Stimulated activated CD4-positive, alpha-beta T cell treated with anti-CD3 and anti-CD28 coated beads, Interleukin-1b, Interleukin-23, amount 100 ng/mL, for 48 hours (primary cell): ENCODE measurements at places on chromosomes 11 and 22.

- DNase-seq, result no peak
Observed at GRCh38 chr22:46956498-46957215, 194.2 kb downstream of the TBC1D22A start.

DNA sequence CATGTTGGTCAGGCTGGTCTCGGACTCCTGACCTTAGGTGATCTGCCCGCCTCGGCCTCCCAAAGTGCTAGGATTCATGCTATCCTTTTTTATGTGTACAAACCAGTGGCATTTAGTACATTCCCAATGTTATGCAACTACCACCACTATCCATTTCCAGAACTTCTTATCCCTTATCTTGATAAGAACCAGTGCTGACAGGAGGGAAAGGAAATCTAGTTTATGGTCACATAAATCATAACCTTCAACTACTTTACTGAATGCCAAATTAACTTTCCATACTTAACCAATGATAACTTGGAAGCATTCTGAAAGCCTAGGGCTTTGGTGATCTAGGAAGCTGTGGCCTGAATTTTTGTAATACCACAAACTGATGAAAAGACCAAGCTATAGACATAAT is 170.4 kb downstream of the SWAP70 start:
- DNase-seq, result no peak

GRCh38 chr11:65454696-65455456 is 32.3 kb downstream of the NEAT1 start:
- peak; percentile 85 for DNase-seq

GRCh38 chr22:40241200-40241763 is 63.6 kb downstream of the TNRC6B start:
- peak; percentile 22 for DNase-seq

DNA sequence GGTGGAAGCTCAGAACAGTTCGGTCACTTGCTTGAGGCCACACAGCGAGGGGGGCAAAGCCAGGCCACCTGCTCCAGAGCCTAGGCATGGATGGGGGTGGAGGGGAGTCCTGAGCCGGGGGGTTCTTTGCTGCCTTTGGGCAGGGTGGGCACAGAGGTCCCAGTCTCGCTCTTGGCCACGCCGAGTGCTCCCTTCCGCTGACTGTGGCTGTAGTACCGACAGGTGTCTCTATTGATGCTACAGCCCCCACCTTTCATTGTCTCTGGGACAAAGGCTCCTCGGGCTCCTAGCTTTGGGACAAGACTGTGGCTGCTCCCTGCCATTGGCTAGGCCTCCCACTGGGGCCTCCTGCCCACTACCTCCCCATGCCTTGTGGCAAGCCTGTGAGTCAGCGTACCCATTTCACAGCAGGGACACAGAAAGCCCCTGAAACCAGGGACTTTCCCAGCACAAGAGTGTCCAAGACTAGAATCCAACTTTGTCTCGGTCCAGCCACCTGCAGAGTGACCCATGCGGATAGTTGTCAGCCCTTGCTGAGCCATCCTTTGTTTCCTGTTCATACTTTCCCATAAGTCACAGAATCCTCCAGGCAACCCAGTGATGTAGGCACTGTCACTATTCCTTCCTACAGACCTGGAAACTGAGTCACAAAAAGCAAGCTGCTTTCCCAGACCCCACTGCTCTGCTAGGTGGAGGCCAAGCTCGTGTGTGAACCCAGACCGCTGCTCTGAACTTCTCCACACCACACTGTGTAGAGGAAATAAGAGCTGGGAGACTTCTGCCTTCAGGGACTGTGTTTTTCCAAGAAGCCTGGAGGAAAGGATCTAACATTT is 17.2 kb downstream of the MYEOV start:
- DNase-seq, result peak; percentile 24

DNA sequence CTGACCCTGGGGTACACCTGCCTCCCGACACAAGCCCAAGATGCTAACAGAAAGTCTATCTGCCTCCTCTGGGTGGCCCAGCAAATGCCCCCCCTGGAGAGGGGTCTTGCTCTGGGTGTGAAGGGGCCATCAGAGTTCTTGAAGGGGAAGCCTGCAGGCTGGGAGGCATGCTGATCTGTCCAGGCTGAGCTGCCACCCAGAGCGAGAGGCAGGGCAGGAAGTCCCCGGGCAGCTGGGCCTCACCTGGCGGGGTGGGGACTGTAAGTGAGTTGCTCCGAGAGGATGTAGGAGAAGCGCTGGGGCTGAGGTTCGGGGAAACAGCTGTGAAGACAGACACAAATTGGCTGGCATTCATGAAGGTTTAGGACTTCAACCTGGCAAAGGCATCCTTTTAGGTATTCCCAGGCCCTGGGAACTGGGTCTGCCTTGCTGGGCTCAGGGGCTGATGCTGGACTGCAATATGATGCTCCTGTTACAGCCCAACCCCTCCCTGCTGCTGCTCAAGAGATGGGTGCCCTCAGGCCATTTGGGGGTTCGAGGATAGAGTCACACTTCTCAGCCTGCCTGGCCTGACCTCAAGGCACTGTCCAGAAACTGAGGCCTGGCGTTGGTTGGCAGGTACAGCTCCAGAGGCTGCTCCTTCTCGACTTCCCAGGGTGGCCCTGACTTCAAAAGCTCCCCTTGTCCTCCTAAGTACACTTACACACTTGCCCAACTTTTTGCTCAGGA is 60.2 kb upstream of the LYVE1 start:
- DNase-seq, result no peak

- DNase-seq, result no peak
Observed at GRCh38 chr11:68052137-68052873, 13.5 kb downstream of the TCIRG1 start.

DNA sequence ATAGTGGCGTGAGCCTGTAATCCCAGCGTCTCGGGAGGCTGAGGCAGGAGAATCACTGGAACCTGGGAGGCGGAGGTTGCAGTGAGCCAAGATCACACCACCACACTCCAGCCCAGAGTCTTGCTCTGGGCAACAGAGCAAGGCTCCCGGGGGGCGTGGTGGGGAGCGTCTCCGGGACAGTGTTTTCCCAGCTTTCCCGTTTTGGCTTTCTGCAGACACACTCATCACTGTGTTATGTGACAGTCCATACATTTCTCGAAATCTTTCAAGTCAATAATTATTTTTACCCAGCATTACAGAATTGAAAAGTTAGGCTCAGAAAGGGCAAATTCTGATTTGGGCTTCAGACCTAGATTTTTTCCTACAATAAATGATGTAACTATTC is 31.7 kb downstream of the NEAT1 start:
- no peak for DNase-seq

GRCh38 chr11:95058621-95059020 is 8.1 kb upstream of the SRSF8 start:
- DNase-seq, result no peak

DNA sequence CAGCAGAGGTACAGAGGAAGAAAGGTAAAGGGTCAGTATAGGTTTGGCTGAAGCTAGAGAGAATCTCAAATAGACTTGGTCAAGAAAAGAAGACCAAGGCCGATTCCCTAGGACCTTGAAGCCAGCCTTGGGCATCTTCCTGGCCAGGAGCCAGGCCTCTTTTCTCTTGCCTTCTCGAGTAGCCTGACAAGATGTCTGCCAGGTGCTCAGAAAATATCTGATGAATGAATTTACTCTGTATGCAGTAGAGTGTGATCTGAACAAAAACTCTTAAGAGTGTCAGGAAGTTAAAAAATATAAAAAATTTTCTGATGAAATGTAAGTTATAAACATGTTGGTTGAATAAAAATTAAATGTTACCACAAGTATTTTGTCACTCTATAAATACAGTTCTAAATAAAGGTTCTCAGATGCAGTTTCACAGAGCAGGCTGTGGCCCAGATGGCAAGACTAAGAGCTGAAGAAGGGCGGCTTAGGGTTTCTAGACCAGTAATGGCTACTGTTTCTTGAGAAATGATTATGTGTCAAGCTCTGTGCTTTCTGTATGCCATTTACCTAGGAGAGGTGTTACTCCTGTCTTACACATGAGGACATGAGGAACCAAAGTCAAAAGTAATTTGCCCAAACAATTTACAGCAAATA is 98.1 kb downstream of the ATXN10 start:
- DNase-seq, result no peak

DNA sequence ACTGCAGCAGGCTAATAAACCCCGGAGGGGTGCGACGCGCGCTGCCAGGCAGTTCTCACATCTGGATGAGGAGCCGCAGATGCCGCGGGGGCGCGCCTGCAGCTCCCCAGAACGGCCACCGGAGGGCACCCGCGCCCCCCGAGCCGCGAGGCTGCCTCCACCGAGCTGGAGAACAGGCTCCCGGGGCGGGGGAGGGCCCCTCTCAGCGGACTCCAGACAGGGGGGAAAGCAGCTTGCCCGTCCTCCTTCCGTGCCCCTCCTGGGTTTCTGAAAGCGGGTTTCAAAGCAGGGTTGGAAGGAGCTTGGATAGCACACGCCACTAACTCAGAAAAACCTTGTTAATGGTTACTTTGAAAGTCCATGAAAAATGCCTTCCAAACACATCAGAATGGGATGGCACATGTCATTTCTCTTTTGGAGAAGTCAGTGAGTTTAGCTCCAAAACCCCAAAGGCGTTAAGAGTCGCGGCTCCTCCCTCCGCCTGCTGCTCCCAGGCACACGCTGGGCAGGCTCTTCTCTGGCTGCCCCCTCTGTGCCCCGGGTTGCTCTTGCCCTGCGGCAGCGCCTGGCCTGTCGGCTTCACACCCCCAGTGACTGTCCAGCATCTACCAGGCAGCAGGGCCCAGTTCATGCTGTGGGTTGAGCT is 317.8 kb downstream of the NTM start:
- DNase-seq, result peak; percentile 25

GRCh38 chr22:27435844-27436576 is 365.5 kb downstream of the MN1 start:
- DNase-seq, result no peak

GRCh38 chr11:128725630-128726319 is 31.9 kb downstream of the FLI1 start:
- peak; percentile 53 for DNase-seq

- DNase-seq, result no peak
Observed at GRCh38 chr11:94814272-94814976, 46.3 kb downstream of the AMOTL1 start.

DNA sequence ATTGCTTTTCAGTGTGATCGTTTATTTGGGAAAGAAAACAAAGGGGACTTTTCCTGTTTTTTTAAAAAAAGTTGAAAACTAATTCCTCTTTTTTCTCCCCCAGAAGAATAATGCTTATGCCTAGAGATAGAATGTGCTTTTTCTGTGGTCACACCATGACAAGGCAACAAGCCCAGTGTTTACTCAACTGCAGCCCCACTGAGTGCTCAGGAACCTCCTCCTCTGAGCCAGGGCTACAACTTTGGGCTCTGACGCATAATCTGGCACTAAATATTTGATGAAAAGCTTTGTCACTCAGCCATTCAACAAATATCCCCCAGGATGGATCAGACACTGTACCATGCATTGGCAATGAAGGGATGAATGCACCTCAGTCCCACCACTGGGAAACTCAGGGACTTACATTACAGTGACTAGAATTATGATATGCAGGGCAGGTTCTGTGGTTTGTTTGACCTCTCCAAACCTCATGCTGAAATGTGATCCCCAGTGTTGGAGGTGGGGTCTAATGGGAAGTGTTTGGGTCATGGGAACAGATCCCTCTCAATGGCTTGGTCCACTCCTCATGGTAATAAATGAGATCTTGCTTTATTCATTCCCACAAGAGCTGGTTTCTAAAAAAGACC is 155.9 kb downstream of the CCDC34 start:
- no peak for DNase-seq

- peak; percentile 29 for DNase-seq
Observed at GRCh38 chr22:22463855-22464540, 44.5 kb downstream of the ZNF280B start.

- peak; percentile 55 for DNase-seq
Observed at GRCh38 chr22:41382098-41382578, 396 bp downstream of the TEF start.

DNA sequence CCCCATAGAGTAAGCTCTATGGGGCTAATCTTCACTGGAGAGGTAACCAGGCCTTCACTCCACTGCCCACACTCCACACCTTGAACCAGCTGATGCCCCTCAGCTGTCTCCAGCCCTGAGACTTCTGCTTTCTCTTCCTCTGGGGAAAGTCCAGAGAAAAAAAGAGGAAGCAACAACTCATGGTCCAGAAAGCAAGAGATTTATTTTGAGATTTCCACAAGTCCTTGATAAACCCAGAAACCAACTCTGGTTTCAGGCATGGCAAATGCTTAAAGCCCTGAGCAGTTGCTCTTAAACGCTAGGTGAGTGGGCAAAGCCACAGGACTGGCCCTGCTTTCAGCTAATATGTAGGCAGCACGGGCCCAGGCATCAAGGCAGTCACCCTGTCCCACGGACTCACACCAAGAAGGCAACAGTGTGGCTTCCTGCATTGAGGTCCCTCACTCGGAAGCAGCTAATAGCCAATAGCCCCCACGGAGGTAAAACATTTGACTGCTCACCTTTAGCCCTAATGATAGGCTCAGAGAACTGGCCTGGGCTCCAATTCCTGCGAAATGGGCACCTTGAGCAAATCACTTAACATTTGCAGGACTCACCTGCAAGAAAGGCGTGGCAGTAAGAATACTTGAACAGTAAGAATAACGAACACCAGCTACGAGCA is 4.3 kb downstream of the CYB561A3 start:
- DNase-seq, result no peak

- no peak for DNase-seq
Observed at GRCh38 chr11:30991802-30992512, 377.6 kb downstream of the DCDC1 start.

DNA sequence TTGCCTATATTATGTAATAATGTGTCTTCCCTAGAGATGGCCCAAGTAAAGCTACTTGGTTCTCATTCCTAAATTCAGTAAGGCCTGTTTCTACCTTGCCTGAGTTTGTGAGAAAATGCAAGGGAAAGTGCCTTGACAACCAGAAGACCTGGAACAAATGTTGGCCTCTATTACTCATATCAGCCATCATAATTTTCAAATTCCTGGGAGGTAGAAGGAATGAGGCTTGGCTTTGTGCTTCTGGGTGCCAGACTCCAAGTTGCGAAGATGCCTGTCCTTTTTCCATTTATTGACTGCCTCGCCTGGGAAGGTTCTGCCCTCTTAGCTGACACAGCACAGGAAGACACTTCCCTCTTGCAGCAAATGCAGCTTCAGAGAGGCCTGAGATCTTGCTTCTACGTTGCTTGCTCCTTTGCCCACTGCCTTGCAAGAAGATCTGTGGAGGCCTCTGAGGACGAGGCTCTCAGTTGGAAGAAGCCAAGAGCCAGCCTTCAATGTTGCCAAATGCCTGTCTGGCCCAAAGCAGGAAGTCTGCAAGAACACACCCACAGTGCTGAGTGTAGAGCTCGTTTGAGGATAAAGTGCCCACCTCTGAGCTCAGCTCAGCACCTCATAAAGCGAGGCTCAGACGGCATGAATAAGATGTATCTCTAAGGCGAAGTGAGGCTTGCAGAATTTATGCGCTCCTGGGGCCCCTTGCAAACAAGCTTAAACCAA is 120.1 kb downstream of the GALNT18 start:
- no peak for DNase-seq

GRCh38 chr11:95788921-95789505 is 569 bp downstream of the FAM76B start:
- peak; percentile 25 for DNase-seq
